ENCODE measurements at places on chromosomes 12 and 14.

DNA sequence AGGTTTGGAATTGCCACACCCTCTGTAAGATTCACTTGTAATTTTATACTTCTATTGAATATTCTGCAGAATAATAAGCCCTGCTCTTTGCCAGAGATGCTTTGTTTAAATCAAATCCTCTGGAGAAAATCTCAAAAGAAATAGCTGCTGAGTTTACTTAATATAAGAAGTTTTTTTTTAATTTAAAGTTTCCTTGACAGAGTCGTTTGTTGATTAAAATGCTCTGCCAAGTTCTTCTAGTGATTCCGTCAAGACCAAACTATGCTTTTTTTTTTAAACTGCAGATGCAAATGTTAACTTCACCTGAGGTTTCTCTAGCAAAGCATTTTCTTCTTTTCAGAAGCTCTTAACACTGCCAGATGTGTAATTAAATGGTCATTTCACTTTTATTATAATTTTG, 13.4 kb upstream of the NAV3 start:
- no peak for DNase-seq

DNA sequence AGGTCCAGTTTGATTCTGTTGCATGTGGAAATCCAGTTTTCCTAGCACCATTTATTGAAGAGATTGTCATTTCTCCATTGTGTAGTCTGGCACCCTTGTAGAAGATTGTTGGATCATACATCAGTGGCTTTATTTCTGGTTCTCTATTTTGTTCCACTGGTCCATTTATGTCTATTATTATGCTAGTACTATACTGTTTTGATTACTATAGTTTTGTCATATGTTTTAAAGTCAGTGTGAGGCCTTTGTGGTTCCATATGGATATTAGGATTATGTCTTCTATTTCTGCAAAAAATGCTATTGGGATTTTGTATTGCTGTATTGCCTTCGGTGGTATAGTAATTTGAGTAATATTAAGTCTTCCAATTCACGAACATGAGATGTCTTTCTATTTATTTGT, 51.4 kb downstream of the LEMD3 start:
- no peak for DNase-seq

GRCh38 chr12:105071981-105072380, 12.3 kb downstream of the ALDH1L2 start:
- no peak for DNase-seq

GRCh38 chr12:108148521-108149074, 19.5 kb downstream of the WSCD2 start:
- DNase-seq = no peak

DNA sequence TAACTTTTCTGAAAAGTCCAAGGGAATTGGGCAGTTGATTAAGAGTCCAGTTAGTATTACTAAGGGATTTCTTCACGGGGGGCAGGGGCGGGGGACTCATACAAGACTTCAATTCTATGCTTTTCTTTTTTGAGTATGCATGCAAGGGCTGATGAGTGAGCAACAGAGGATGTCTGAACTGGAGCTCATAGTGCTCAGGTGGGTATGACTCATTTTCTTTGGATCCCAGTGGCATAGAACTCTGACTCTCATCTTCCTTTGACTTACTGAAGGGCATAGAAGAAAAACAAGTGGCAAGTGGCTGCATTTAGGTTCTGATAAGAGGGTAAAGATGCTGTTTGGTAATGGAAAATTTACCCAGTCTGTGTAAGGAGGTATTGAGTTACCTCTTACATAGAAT, 749.2 kb downstream of the NOVA1 start:
- DNase-seq = no peak

GRCh38 chr12:124626971-124627411, 59.6 kb upstream of the NCOR2 start:
- no peak for DNase-seq

DNA sequence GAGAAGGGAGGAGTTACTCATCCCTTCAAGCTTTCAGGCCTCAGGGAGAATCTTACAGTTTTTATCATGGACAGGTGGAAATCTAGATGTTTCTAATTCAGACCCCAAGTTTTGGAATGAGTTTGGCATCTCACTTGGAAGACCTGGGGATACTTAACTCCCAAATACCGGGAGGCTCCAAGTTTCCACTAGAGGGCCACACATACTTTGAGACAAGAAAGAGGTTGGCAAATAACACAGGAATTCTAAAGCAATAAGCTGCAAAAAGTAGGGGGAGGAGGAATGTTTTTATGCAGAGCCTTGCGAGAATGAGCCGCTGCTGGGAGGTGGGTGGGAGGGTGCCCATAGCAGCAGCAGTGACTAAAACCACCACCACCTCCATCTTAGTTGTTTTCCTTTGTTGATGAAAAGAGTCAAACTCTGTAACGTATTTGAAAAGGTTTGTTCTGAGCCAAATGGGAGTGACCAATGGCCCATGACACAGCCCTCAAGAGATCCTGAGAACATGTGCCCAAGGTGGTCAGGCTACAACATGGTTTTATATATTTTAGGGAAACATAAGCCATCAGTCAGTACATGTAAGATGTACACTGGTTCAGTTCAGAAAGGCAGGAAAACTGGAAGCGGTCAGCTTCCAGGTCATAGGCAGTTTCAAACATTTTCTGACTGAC, 34.2 kb upstream of the RNASE1 start:
- DNase-seq = no peak

DNA sequence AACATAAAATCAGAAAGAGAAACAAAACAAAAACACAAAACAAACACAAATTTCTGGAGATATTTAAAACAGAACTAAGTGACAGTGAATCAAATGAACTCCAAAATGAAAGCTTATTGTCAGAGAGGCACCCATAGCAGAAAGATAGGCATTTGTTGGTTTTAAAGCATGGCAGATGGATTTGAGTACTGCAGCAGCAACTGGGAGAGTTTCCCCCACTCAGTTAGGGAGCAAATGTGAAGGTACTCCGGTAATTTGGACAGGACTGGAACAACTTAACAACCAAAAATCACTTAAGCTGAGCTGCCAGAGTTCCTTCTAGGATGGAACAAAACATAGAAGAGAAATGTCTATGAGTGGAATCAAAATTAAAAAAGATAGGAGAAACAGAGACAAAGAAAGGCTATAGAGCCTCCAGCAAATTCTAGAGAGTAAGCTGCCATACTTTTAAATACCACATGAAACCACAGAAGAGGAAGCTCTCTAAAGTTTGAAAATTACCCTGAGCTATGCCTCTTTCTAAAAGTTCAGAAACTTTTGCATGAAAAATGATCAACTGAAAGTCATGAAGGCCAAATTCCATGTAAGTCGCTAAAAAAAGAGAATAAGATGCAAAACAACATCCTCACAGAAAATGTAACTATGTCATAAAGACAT, 1248.3 kb upstream of the USP15 start:
- DNase-seq = no peak

- DNase-seq = no peak
Observed at GRCh38 chr14:90278199-90279175, 22.1 kb downstream of the PSMC1 start.

All from AG04449 (cell line).